ENCODE measurements at places on chromosomes 6 and 20.
A peak's percentile ranks its signal among the peaks of the same experiment; 100 is the strongest.

GRCh38 chr20:35003211-35004031, 47.8 kb downstream of the MYH7B start:
- DNase-seq = no peak

DNA sequence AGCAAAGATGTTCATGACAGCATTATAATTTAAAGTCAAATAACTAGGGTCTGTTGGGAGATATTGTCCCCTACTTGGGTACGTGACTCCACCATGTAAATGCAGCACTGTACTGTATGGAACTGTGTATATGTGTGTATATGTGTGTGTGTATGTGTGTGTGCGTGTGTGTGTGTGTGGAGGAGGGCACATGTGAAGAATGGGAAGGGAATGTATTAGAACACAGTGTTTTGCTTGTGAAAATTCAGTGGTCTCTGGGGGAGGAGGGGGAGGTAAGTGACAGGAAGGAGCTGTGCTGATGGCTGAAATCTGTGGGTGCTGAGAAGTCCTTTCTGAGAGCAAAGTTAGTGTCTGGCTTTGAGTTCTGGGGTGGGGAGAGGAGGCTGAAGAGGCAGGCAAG, 23.9 kb upstream of the VEGFA start:
- DNase-seq = no peak

- DNase-seq = no peak
Measured at GRCh38 chr20:63738687-63739129, 868 bp upstream of the SLC2A4RG start.

DNA sequence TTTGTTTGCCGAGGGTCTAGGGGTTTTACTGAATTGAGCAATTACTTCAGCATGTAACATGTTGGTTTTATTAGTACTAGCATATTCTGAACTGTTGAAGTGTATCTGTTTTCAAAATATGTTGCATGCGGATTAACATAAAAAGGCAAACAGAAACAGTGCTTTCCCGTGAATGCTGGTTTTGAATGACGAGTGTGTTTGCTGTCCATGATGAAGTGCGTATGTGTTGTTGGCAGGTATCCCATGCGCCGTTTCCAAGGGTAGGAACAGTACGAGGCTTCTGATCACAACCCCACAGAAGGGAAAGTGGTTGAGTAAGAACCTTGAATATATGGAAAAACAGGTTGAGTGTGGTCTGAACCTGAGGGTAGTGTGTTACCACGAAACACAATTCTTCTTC, 232.9 kb downstream of the SAMD5 start:
- DNase-seq = no peak

- no peak for DNase-seq
Measured at GRCh38 chr6:107982486-107982885, 24.5 kb upstream of the SEC63 start.

DNA sequence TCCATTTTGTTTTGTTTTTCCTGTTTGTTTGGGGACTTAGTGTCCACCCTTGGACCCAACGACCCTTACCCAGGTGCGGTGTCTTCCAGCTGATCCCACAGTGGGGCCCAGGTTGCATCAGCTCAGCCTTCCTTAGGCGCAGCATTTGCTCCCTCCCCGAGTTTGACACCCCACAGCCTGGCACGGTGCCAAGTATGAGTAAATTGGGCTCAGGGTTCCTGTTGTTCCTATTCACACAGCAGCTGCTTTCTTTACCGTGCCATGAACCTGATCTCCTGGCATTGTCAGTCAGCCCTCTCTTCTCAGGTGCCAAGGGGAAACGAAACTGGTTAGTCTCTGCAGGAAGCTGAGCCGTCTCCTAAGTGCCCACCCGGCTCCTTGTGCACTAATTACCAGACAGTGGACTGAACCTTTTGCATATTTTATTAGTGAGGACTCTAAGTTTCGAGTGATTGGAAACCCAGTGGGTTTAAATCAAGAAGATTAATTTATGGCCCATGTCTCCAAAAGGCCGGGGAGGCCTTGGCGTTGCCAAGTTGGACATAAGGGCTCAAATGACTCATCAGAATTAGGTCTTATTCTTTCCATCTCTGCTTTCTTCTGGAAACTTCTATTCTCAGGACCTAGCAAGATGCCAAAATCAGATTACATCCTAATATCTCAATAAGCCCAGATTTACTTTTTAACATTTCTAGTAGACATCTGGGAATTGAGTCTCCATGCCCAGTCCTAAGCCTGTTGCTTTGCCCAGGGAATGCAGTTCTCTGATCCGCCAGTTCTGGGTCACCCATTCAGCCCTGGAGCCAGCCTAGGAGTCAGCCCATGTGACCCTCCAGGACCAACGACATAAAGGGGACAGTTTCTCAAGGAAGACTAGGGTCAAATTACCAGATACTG, 68.8 kb downstream of the TSHZ2 start:
- DNase-seq = no peak

GRCh38 chr6:108492131-108492766, 68.5 kb upstream of the FOXO3 start:
- DNase-seq = peak; percentile 10

GRCh38 chr6:130223508-130223907, 757 bp upstream of the SAMD3 start:
- DNase-seq = no peak

GRCh38 chr6:24358219-24358821, 461 bp upstream of the DCDC2 start:
- no peak for DNase-seq

DNA sequence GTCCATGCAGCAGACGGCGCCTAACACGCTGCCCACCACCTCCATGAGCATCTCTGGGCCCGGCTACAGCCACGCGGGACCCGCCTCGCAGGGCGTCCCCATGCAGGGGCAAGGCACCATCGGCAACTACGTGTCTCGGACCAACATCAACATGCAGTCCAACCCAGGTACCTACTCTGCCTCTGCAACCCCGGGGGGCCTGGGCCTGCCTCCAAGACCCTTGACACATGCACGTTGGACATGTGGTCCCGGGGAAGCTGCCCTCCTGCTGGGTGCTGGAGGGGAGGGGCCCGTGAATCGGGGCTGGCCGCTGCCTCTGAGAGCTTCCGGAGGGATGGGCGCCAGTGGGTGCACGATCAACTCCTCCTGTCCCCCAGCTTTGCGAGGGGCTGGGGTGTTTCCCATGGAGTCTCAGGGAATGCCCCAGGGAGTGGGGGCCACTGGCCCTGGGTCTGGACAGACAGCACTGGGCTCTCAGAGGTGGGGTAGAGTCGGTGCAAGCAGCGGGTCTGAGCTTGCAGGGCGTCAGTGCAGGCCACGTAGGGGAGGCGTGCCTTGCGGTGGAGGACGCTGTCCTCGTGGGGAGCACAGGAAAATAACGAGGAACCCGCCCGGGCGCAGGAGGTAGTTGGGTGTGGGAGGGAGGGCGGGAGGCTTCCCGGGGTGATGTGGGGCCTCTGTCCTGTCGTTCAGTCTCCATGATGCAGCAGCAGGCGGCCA, 19.4 kb downstream of the SS18L1 start:
- DNase-seq = no peak

DNA sequence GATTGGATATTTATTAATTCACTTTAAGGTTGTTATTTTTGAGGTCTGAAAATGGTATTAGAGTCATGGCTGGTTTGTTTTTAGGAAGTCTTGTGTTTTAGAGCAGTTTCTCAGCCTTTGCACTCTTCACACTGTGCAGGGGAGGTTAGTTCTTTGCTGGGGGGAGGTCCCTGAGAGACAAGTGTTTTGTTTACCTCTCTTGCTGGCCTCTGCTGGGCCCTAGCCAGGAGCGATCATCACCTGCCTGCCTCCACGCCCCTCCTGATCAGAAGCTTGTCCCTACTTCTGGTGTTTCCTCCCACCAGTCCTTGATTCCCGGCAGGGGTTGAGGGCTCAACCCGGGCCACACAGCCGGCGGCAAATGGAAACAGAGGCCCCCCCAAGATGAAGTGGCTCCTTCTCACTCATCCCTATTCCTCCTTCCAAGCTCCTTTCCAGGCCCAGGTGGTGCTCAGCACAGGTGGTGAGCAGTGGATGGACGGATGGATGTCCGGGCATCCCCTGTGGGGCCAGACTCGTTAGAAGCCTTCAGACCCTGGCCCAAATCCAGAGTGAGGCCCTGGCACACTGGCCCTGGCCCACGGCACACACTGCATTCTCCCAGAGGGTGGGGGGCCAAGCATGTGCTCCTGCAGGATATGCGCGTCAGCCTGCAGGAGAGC, 51.3 kb downstream of the GRM4 start:
- no peak for DNase-seq

- DNase-seq = peak; percentile 38
Measured at GRCh38 chr20:51189814-51190782, 167.2 kb upstream of the KCNG1 start.

GRCh38 chr20:17710379-17711266, 10.9 kb downstream of the BANF2 start:
- DNase-seq = peak; percentile 57

GRCh38 chr20:37298190-37298939, 8.9 kb downstream of the MANBAL start:
- DNase-seq = no peak

- DNase-seq = no peak
Measured at GRCh38 chr20:62838128-62838891, 21.5 kb downstream of the COL9A3 start.

DNA sequence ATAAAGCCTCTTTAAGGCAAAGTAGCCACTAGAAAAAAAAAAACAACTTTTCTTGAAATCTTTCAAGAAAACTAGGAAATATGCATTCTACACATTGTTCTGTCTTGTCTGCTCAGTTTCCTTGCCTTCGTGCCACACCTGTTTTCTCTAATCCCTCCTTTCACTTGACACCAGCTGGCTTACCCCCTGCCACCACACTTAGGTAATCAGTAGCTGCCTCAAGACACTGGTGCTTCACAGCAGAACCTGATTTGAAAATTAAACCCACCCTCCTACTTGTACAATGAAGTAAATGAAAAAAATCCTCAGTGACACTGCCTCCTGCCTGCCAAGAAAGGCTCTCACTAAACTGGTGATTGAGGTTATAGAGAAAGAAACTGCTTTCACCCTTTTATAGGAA, 45.8 kb upstream of the SCML4 start:
- DNase-seq = no peak

DNA sequence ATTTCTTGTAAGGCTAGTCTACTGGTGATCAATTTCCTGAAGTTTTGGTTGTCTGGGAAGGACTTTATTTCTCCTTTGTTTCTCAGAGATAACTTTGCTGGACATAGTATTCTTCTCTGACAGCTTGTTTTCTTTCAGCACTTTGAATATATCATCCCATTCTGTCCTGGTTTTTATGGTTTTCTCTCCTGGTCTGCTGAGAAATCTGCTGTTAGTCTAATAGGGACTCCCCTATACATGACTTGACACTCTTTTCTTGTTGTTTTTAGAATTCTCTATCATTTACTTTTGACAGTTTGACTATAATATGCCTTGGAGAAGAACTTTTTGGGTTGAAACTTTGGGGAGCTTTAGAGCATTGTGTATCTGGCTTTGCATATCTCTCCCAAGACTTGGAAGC, 112.5 kb downstream of the PRL start:
- DNase-seq = no peak

GRCh38 chr6:9564021-9564420, 850.9 kb downstream of the TFAP2A start:
- no peak for DNase-seq

DNA sequence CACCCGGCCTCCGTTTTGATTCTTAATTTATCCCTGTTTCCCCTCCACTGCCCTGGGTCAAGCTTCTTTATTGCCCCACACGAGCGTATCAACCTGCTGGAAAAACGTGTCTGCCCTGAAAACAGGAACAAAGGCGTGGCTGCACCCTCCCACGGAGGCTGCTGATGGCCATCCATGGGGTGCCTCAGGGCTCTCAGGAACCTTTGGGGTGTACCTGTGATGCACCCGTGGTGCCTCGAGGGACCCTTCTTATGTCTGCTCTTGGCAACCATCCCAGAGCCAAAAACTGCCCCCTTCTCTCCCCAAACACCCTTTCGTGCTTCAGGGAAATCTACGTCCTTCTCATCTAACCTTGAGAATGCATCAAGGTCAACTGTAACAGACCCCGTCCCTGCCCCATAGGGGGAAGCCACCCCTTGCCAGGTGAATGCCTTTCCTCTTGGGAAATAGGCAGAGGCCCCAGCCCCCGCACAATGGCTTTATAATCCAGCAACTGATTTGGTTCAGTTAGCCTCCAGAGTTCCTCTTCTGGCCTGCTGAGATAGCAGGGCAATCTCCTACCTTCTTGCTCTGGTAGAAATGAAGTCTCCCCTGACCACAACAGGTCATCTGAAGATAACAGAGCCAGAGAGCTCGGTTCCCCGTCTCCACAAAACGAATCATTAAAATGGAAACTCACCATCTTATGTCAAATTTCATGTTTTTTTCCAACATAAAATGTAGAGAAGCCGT, 29.4 kb downstream of the PSMG4 start:
- no peak for DNase-seq

DNA sequence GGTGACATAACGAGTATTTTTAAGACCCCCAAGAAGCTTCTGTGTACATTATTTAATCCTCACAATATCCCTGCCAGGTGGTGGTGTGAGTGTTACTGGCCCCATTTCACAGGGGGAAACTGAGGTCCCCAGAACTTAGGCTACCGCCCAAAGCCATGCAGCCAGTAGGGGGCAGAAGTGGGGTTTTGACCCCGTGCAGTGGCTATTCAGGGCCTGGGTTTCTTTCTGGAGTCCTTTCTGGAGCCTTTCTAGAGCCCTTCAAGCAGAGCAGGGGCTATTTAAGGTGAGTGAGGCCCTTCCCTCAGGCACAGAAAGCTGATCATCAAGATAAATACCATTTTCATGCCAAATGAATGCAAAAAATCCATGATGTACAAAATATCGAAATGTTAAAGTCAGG, 59.0 kb downstream of the CTCFL start:
- DNase-seq = no peak

- no peak for DNase-seq
Measured at GRCh38 chr6:24931718-24932691, 3.8 kb downstream of the RIPOR2 start.

DNA sequence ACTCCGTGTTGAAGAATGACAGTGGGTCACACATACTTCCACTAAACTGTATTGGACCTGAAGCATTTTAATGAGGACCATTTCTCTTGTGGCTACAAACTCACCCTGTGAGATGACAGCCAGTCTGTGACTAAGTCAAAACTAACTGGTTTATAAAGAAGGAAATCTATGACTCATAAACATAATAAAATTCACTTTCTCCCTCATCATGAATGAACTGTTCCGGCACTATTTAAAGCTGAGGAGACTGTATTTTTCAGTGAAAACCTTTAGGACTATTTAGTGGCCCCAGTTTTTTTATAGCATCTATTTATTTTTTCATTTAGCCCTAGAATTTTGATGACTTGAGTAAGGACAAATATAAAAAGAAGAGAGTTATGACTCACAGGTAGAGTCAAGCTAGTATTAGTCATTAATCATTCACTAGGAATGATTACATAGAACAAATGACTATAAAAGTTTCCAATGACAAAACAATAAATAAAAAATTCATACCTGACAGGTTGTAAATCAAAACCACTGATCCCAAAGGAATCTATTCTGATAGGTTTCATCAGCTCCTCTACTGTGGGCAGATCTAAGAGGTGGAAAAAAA, 34.2 kb downstream of the CEP162 start:
- no peak for DNase-seq

- no peak for DNase-seq
Measured at GRCh38 chr20:45183084-45183483, 8.4 kb downstream of the PI3 start.
